ENCODE measurements at places on chromosomes 1 and 21.

- no peak for DNase-seq
These were observed 29.9 kb downstream of the DHRS3 start for GRCh38 chr1:12587981-12588640.

DNA sequence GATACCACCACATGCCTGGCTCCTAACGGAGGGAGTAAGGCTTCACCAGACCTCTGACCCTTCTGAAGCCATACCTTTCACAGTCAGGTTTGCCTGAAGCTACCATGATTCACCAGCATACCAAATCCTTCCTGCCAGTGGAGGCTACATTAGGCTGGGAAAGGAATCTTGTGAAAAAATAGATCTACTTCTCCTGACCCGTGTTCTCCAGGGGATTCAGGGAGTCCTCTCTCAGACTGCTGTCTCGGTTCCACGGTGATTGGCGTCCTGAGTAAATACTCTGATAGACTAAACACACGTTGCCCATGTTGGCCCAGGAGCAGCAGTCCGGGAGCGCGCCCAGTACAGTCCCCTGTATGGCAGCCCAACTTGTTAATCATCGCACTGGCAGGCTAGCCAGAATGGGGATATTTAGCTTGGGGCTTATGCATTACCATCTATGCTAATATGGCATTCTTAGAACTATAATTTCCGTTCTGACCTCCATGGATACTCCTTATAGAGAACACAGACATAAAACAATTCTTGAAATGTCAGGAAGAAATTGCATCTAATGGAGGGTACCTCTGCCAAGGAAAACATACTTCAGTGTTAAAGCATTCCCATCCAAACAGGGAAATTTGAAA is 173.2 kb downstream of the ROR1 start:
- DNase-seq, result no peak

DNA sequence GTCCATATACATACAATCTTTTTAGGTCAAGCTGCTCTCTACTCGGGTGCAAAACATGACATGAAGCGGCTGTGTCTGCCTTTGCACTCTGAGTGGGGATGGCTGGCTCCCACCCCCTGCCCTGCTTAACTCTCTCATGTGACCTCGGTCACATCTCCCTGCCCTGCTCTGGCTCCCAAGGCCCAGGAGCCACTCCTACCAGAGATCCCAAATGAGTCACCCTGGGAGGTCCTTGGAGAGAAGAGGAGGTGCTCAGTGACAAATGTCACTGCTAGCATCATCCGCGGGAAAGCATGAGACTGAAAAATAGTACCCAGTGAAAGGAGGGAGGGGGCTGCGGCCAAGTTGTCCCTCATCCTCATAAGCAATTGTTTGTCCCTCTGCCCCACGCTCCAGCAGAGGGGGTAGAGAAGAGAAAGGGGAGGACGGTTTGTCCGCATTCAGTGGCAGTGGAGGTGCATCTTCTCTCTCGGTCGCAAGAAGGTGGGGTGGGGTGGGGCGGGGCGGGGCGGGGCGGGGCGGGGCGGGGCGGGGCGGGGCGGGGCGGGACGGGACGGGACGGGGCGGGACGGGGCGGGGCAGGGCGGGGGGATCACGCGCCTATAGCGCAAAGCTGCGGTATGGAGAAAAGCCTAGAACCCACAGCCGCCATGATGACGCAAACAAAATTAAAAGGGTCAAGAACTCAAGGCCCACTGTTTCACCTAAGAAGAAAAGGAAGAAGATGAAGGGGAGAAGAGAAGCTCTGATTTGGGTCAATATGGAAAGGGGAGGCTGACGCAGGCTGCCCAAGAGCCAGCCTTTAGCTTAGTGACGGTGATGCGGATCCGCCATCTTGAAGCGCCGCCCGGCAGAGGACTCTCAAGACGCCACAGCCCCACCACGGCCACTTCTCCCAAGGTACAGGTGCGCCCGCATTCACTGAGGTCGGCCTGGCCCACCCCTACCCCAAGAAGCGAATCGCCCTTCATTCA is 66.2 kb downstream of the CD46 start:
- DNase-seq, result no peak

DNA sequence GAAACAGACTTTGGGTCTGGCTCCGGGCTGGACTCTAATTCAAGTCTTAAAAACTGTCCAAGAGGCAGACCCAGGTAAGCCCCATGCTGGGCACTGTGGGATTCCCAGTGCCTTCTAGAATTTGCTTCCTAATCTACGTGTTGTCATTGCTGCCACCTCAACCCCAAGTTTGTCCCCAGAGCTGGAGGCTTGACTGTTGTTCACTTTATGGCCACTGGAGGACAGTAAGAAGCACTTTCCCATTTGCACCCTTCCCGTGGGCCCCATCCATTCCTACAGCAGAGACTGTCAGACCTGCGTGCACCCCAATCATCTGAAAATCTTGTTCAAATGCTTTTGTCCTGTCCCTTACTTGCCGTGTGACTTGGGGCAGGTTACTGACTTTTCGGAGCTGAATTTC is 29.4 kb upstream of the VASH2 start:
- no peak for DNase-seq

- no peak for DNase-seq
These were observed 32.4 kb downstream of the PRMT2 start for GRCh38 chr21:46667741-46668380.

- no peak for DNase-seq
These were observed 201.1 kb upstream of the C1orf87 start for GRCh38 chr1:60274422-60275290.

GRCh38 chr21:29254550-29254949 is 44.2 kb upstream of the BACH1 start:
- no peak for DNase-seq

DNA sequence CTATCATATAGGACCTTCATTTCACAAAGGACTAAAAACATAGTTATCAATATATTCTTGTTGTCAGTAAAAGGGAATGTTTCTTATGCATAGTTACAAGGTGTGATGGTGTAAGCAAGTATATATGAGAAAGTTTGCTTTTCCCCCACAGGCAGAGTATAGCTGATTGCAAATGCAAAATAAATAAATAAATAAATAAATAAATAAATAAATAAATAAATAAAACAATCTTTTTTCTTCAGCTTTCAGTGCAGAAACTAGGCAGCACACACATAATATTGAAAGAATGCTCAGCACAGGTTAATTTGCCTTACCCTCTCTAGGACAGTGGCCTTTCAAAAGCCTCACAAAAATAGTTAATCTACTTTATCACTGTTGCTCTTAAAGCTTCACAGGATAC is 138.8 kb downstream of the BRINP3 start:
- no peak for DNase-seq

- no peak for DNase-seq
These were observed 202.7 kb upstream of the FOXD3 start for GRCh38 chr1:63119575-63120155.

DNA sequence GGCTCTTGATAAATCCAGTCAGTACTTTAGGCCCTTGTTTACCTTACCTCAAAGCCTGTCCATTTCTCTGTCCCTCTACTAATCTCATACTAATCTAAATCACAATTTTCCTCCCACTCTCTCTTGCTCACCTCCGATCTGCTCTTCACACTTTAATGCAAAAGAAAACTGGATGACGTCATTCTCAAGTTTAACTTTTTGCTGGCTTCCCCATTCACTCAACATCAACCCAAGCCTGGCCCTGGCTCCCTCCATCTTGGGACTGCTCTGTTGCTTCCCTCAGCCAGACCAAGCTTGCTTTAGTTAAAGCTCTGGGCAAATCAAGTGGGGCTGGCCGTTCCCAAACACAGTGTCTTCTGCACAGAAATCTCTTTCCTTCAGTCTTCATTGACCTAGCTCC is 29.7 kb downstream of the COA6 start:
- DNase-seq, result no peak

- DNase-seq, result no peak
These were observed 100.8 kb upstream of the SLC45A1 start for GRCh38 chr1:8217011-8217711.

- no peak for DNase-seq
These were observed 2.0 kb downstream of the SKI start for GRCh38 chr1:2229911-2230731.

- no peak for DNase-seq
These were observed 96.5 kb downstream of the SMYD2 start for GRCh38 chr1:214377485-214377884.

DNA sequence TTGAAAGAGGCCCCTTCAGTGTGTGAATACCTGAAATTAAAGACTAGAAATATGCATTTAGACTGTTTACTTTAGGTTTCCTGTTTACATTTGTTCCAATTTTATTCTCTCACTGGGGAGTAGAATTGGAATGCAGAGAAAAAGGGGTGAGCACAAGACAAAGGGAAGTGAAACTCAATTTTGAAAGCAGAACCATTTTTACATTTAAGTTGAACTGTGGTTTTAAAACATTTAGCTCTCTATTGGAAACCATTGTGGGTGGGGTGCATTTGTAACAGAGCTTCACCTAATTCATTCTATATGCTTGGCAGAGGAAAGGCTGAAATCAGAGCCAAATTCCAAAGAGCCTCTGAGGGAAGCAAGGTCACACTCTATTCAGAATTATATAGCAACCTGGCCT is 235.3 kb upstream of the C1orf105 start:
- DNase-seq, result no peak
